ENCODE measurements at places on chromosomes 5 and 9.

GRCh38 chr5:122723606-122724352, 51.1 kb upstream of the SNX2 start:
- no peak for DNase-seq

GRCh38 chr9:108704156-108704852, 151.5 kb downstream of the ACTL7B start:
- no peak for DNase-seq

- DNase-seq, result peak; percentile 91
These were observed 73.0 kb downstream of the PTPDC1 start for GRCh38 chr9:94157050-94157801.

DNA sequence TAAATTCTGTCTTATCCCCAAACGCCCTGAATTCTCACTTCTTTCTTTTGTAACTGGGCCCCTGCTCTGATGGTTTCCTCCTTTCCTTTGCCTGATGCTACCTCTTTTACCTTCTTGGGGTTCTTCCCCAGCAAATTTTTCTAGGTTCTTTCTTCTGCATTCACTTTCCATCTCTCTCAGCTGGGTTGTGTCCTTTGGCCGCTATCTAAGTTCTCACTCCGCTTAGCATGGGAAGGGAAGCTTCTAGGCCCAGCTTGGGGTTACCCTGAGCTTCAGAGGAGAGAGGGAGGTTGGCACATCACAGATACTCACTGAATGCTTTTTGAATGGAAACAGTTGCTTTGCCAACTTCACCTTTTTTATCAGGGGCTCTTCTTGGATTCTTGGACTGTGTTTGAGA, 17.0 kb downstream of the PALM2AKAP2 start:
- no peak for DNase-seq

DNA sequence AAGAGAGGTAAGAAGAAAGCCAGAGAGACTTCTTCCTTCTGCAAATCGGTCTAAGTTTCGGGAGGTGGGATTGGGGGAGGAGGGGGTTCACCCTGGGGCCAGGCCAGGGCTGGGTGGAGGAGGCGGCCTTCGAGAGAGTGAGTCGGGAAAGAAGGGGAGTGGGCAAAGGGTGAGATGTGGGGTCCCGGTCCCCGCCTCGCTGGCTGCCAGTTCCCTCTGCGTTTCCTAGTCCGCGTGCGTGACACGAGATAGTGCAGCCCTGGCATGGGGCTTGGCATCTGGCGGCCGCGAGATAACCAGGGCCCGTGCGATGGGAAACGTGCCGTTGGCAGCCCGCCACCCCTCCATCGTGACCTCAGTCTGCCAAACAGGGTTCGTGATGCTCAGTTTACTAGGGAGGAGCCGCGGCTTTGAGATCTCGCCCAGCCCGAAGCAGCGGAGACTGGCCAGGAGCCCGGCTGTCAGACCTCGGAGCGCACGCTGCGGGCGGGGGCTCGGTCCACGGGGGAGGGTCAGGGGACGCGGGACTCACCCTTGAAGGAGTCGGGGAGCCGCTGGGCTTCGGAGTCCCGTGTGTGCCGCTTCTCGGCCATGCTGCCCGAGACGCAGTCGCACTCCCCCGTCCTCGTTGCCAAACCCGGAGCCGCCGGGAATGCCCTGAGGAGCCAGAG, at the start of gene STOM:
STOM (minus strand) TSS at position 656 of the 671 bp plus-strand sequence; CDS start at position 593, 63 bp downstream.
- peak; percentile 78 for DNase-seq

All from A673 (cell line).